ENCODE measurements at places on chromosomes 3 and 15. TPM values are rescaled to one million over a fixed set of nuclear protein-coding genes. Genes with fewer than 3 reads are reported as not detected.

The SORD gene
- 20.3 TPM for polyA plus RNA-seq

The SH3GL3 gene
- not detected for polyA plus RNA-seq

The GAP43 gene
- not detected for polyA plus RNA-seq

The PRTG gene
- not detected for polyA plus RNA-seq

The KCNAB1 gene
- 0.26 TPM for polyA plus RNA-seq

The CPNE9 gene
- not detected for polyA plus RNA-seq

The DENND4A gene
- 24.7 TPM for polyA plus RNA-seq

The MKRN2 gene
- 41.0 TPM for polyA plus RNA-seq

The CFAP44 gene
- polyA plus RNA-seq: 0.34 TPM

The GORASP1 gene
- polyA plus RNA-seq: 33.3 TPM

The PXK gene
- 92.3 TPM for polyA plus RNA-seq

The SCN5A gene
- not detected for polyA plus RNA-seq

The LRRIQ4 gene
- not detected for polyA plus RNA-seq

The BOC gene
- 0.70 TPM for polyA plus RNA-seq

The ETFA gene
- 107 TPM for polyA plus RNA-seq

The MST1 gene
- polyA plus RNA-seq: 1.3 TPM

The MUSTN1 gene
- not detected for polyA plus RNA-seq

The TRAT1 gene
- polyA plus RNA-seq: 4.3 TPM

The CNTN3 gene
- not detected for polyA plus RNA-seq

The SLC27A2 gene
- polyA plus RNA-seq: 0.83 TPM

The LDHAL6B gene
- polyA plus RNA-seq: not detected

The CCRL2 gene
- 1.3 TPM for polyA plus RNA-seq
